Eye (tissue), 1 donor: ENCODE measurements at places on chromosomes 13 and 19.

GRCh38 chr13:105139380-105140285 lies 1395.8 kb downstream of the EFNB2 start:
- DNase-seq, result peak; percentile 34

DNA sequence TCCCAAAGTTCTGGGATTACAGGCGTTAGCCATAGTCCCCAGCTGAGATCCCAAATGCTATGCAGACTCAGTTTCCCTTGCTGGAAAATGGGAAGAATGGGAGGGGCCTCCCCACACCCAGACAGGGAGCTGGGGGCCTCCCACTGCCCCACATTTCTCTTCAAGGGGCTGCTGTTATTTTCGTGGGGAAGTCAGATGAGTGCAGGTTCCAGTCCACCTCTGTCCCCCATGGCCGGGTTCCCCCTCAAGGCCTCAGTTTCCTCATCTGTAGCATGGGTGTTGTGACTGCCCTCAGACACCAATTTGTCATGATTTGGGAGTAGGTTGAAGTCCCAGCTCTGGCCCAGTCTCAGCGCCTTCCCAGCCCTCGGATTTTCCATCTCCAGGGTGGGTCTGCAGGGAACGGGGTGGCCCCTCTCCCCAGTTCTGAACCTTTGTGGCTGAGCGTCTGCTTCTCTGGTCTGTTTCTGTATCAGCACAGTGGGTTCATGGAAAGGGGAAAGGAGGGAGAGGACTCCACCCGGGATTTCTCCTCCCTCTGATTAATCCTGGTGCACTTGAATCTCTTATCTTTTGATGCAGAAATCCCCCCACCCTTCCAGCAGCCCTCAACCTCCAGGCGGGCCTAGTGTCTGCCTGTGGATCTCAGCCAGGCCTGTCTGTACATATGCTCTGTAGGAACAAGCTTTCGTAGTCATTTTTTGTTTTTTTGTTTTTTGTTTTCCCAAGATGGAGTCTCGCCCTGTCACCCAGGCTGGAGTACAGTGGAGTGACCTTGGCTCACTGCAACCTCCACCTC lies 12.2 kb downstream of the NFIC start:
- DNase-seq, result no peak

- DNase-seq, result no peak
Observed at GRCh38 chr19:4555657-4556561, 3.6 kb downstream of the SEMA6B start.

- DNase-seq, result no peak
Observed at GRCh38 chr19:5803441-5803751, 1.5 kb upstream of the NRTN start.

GRCh38 chr13:44050450-44051063 lies 170.9 kb downstream of the LACC1 start:
- DNase-seq, result peak; percentile 75

GRCh38 chr19:47284324-47284899 lies 9.7 kb downstream of the INAFM1 start:
- peak; percentile 86 for DNase-seq

GRCh38 chr13:100396776-100397175 lies 191.8 kb downstream of the GGACT start:
- DNase-seq, result no peak
